Mesothelial cell of epicardium (in vitro differentiated cells): ENCODE measurements at places on chromosomes 1 and 21.

DNA sequence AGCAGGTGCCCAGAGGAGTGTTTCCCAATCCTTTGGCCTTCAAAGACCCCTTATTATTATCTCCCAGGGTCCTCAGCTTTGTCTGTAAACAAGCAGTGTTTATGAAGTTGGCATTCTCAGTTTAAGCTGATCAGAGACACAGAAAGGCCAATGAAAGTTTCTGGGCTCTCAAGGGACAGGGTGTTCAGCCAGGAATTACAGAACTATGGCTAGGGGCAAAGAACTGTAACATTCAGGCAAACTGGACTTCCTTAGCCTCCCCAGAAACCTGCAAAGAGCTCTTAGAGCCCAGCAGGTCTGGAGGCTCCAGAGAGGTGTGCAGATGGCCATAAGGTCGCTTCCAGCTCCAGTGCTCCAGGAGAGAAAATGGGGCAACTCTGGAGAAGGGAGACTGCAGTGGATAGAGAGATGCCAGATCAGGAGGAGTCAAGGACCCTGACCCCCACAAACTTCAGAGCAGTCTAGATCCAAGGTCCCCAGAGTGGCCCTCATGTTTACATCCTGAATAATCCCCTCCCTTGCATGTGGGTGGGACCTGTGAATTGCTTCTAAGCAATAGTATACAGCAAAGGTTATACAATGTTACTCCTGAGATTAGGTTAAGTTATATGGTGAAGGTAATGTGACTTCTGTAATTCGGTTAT, 6.2 kb downstream of the ECHDC2 start:
- no peak for DNase-seq

DNA sequence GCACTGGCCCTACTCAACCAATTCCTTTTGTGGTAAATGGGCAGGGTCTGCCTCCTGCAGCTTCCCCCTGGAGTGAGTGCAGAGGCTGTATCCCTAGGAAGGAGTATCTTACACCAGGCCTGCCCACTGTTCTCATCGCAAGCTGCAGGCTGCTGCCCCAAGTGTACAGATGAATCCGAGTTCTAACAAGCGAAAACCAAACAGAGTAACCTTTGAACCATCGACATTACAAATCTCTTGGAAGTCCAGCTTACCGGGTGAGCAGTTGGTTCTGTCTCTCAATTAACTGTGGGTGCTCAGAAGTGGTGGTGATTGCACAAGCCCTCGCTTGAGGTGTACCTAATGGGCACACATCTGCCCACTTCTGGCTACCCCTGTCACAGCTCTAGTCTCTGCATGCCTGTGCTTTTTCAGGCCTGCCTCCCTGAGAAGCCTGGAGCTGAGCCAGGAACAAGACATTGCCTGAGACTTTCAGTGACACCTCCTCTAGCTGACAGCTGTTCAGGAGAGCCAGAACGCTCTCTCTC, 22.7 kb downstream of the INAVA start:
- DNase-seq: no peak

GRCh38 chr1:162712317-162713029, 78.0 kb upstream of the HSD17B7 start:
- DNase-seq: no peak

DNA sequence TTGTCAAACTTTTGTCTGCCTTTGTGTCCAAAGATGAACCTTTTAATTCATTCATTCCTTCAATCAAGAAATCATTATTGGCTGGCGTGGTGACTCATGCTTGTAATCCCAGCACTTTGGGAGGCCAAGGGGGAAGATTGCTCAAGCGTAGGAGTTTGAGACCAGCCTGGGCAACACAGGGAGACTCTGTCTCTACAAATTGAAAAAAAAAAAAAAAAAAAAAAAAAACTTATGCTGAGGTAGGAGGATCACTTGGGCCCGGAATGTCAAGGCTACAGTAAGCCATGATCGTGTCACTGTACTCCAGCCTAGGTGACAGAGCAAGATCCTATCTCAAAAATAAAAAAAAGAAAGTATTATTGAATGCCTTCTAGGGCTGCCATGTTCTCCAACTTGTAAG, 51.3 kb upstream of the CXADR start:
- DNase-seq: no peak

DNA sequence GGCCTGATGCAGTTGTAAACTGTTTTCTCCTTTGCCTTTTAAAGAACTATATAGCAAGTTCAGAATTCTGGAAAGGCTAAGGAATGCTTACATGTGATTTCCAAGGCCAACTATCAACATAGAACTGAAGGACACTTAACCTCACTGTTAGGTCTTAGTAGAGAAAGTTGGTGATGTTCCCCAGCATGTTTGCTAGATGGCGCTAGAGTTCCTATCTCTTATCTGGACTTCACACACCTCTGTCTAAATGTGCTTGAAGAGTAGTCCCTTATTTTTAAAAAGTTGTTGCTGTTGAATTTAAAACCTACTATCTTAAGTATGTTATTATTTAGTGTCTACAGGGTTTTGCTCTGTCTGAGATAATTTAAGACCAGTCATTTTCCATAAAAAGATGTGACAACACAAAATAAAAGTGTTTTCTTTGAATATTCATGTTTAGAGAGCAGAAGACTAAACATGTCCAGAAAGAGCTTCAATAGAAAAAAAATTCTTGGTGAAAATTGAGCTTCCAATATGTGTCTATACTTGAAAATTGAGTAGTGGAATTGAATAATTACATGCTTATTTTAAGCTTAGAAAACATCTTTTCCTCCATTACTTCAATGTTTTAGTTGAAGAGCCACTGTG, 237.3 kb downstream of the S1PR1 start:
- DNase-seq: no peak

- no peak for DNase-seq
Measured at GRCh38 chr21:41662761-41663160, 104.1 kb downstream of the RIPK4 start.

DNA sequence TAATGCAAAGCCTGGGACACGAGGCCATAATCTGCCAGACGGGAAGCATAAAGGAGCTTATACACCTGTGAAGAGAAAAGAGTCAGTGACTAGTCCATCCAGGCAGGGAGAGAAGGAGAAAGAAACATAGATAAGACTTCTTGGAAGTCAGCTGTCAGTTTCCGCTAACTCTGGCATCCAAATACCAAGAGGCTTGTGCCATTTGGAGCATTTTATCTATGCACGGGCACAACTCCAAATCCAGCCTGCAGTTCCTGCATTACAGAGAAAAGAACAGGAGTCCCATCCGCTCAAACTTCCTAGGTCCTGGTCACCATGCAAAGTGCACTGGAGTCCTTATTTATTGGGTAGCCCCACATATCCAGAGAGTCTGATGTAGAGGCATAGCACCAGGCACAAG, 27.9 kb downstream of the SEC16B start:
- DNase-seq: no peak
